ENCODE measurements at places on chromosomes 5 and 9.
A peak's percentile ranks its signal among the peaks of the same experiment; 100 is the strongest.

DNA sequence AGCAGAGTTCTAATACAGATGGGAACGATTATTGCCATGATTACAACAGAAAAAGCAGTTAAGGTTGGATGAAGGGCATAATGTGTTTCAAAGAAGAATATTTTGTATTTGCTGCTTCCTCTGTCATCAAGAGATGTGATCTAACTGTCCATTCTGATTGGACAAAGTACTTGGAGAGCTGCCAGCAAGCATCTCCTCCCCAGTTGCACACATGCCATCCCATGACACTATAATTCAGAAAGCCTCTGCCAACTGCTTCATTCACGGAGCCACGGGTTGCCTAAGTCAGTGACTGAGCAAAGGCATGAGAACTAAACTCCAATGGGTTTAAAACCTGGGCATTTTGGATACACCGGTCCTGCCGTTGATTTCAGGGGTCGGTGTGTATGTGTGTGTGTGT is 253.8 kb downstream of the CRB2 start:
- DNase-seq = no peak

DNA sequence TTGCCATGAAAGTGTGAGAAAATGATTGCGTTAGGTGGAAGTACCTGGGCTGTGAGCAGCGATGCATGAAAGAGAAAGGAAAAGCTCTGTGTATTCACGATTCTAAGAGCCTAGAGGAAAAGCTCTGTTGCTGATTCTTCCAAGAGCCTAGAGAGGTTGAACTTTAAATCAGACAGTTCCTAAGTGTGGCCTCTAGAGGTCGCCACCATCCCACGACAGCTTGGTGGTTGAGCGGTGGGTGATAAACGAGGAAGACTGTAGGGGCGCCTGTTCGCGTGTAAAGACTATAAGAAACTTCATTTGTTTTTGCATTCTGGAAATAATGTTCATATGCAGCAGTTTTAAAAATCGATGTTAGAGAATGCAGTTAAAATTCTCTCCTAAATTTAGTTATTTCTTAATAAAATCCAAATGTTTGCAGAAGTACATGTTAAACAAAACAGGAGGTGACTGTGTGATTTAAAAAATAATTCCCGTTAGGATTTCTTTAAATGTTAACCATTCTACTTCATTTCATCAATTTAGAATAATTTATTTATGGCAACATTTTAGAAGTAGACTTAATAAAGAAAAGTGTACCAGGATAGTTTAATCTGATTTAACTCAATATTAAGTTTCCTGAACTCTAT is 107.7 kb downstream of the TENT4A start:
- DNase-seq = no peak

- no peak for DNase-seq
These were observed 37.4 kb upstream of the FCN1 start for GRCh38 chr9:134955156-134955555.

DNA sequence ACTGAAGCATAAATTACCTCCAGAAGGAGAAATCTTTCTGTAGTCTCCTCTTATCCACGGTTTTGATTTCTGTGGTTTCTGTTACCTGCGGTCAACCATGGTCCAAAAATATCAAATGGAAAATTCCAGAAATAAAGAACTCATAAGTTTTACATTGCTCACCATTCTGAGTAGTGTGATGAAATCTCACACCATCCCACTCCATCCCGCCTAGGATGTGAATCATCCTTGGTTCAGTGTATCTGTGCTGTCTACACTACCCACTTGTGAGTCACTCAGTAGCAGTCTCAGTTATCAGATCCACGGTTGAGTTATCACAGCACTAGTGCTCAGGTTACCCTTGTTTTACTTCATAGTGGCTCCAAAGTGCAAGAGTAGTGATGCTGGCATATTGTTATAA is 371.2 kb downstream of the NFIB start:
- DNase-seq = no peak

- no peak for DNase-seq
These were observed 21.1 kb downstream of the UIMC1 start for GRCh38 chr5:176985516-176985915.

DNA sequence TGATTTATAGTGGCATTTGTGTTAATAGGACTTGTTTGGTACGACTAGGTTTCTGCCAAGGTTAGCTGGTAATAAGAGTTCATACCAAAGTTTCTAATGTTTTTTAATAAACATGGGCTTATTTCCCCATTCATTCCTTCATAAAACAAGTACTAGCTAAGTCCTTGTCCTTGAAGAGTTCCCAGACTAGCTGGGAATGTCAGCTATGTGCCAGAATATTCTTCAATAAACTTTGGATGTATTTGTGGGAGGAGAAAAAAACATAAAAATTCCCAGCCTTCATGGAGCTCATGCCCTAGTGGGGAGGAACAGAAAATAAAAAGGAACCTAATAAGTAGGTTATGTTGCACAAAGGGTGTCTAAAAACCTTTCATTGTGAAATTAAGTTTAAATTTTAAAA is 176.9 kb downstream of the DENND1A start:
- no peak for DNase-seq

- DNase-seq = no peak
These were observed 67.0 kb downstream of the NIPBL start for GRCh38 chr5:36943584-36943983.

- DNase-seq = no peak
These were observed 35.5 kb downstream of the KCTD16 start for GRCh38 chr5:144206141-144206540.

DNA sequence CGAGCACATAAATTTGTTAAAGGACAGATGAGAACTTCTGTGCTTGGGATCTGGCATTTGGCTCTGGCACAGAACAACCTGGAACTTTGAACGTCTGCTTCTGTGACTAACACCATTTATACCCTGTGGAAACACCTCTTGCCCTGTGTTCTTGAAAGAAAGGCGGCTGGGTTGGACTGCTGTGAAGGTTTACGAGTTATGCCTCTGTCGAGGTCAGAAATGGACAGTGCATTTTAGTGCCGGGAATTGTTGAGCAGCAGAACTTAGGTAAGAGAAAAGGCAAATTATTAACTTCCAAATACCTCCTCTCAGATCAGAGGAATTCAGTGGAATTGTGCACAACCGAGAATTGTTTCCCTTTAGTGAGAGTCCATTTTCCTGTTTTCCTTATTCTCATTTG is 14.1 kb upstream of the INIP start:
- DNase-seq = no peak

DNA sequence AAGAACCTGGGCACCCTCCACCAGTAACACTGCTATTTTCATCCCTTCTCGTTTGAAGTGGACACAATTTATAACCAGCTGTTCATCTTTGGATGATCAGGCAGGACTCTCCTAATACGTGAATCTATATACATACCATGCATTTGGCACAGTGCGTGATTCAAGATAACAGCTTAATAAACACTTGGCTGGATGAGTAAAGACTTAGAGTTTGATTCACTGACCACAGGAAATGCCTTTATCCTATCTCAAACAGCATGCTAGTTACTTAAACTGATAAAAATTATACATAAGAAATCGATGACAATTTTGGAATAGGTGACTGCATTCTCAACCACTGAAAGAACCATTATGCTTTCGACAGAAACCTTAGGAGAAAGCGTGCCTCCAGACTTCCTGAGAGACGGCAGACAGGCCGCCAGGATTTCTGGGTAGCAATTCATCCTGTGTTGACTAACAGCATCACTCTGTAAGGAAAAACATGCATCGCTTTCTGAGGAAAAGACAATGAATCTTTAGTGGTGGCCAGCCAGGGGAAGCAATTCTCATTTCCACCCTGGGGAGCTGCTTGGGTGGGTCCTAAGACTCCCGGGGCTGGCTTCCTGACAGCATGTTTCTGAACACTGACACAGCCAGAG is 9.7 kb downstream of the MRPL36 start:
- DNase-seq = no peak

DNA sequence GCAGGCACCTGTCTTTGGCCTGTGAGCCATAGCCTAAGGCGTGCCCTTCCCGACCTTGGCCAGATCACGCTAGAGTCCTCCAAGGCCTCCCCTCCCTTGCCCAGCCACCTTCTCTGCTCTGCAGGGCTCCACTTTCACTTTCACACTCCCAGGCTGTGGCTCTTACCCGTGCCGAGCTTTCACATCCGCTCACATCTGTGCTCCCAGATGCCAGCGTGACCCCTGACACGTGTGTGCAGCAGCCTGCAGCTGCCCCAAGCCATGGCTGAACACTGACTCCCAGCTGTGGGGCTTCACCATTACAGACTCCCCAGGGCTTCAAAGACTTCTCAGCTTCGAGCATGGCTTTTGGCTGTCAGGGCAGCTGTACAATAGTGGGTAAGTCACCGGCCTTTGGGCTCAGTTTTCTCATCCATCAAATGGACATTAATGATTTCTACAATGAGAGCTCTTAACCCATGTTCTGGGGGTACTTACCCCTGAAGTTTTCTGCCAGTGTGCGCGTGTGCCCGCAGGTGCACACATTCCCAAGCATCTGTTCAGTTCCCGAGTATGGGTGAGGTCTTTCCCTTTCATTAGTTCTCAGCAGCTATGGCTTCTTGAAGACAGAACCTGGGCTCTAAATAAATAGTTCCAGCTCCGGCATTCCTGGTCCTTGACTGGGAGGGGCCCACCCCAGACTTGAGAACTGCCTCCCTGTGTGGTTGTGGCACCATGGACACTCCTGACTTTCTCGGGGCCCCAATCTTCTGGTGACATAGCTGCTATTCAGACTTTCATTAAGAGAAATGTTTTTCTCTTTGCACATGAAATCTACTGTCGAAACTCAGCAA is 118.6 kb downstream of the RGS3 start:
- DNase-seq = peak; percentile 81

- DNase-seq = no peak
These were observed 11.1 kb downstream of the FCN2 start for GRCh38 chr9:134891713-134892112.

DNA sequence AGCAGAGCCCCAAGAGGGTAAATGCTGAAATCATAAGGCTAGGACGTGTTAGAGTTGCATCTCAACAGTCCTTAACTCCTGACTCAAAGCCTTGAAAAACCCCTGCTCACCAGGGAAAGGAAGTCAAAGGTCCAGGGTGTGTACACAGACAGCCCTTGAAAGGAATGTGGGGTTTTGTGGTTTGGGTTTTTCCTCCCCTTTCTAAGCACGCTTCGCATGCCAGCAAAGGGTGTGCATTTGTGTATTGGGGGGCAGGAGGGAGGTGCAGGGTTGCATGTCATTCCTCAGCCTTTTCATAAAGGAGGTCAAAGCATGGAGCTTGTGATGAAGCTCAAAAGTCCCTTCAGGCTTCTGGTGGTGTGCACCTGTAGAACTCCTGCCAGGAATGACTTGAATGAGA is 17.3 kb upstream of the XPA start:
- no peak for DNase-seq

DNA sequence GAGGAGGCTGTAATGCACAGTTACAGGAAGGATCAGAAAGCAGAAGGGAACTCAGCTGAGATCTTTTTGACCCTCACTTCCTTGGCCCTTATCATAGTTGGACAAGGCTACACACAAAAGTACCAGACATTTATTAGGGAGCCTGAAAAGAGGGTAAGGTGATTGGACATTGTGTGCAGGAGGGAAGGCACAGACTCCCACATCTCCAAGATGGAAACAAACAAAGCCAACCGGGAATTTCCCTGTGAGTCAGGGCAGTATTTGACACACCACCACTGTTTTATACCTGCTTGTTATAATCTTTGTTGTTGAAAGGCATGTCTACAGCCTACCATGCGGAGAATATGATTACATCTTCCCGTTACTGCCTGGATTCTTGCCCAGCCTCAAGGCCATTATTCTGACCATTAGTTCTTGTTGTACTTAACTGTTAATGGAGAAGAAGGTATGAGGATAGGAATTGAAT is 3.0 kb upstream of the CCNG1 start:
- DNase-seq = no peak

DNA sequence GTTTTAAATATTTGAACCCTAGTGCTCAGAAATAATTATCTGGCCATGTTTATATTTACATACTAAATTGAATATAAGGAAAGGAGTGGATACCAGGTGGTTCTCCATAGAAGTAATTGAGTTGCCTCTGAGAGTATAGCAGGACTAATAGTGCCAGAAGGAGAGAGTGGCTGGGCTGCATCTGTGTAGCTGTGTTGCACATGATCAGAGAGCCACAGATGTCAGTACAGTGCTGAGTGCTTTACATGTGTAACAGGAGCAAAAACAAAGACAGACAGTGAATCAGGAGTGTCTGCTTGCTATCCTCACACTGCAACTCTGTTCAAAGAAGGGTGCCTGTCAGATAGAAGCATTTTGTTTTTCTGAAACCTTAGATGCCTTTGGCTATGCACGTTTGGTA is 353.9 kb upstream of the PAPPA start:
- DNase-seq = no peak

DNA sequence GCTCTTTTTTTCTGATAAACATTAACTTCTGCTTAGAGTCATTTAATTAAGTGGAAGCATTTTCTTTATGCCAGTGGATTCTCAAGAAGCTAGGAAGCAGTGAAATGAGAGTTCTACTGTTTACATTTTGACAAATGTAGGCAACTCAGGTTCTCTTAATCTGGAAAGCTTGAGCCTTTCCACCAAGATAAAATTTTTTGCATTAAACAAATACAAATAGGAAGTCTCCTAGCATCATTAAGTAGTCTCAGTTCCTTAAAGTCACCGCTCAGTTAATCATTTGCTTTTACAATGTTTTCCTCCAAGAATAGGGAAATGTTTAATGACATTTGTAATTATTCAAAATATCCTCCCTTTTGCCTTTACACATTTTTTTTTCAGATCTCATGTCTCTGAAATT is 290.4 kb upstream of the PDE4D start:
- DNase-seq = no peak

- DNase-seq = no peak
These were observed 307.0 kb downstream of the ARRDC3 start for GRCh38 chr5:91076138-91076537.

- no peak for DNase-seq
These were observed 1.9 kb downstream of the GNAQ start for GRCh38 chr9:78029551-78030295.

GRCh38 chr5:149886692-149887470 is 57.7 kb downstream of the PDE6A start:
- no peak for DNase-seq

GRCh38 chr5:10620346-10620745 is 56.5 kb downstream of the ANKRD33B start:
- DNase-seq = no peak

- DNase-seq = no peak
These were observed 194.0 kb downstream of the HTR1A start for GRCh38 chr5:63768221-63768620.

DNA sequence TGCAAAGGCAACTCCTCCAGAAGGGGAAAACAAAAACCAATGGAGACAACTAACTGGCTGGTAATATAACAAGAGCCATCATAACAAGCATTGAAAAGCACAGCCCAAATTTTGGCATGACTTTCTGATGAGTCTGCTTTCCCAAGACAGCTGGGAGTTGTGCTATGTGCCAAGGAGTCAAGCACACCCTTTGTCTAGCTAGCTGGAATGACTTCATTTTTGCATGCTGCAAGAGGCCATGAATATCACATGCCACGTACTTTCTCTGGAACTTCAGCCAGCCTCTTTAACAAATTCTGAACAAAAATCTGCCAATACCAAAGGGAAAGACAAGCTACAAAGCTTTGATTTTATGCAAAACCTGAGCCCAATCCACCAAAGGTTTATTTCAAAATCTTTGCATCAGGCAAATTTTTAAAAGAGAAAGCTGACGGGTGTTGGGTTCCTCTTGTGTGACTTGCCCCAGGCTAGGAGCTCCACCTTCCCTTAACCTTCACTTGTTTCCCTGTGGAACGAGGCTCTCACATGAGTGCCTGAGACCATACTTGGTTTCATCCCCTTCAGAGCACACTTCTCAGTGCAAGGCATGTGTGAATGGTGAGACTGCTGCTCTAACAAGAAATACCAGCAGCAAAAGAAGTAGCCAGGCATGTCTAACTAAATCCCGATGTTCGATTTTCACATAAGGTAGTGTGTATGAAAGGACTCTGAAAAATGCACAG is 47.3 kb downstream of the S1PR3 start:
- DNase-seq = peak; percentile 56

- DNase-seq = no peak
These were observed 4.2 kb upstream of the PTGES start for GRCh38 chr9:129757045-129757444.
